ENCODE measurements at places on chromosomes 11 and 22. TPM values are rescaled to one million over a fixed set of nuclear protein-coding genes. Genes with fewer than 3 reads are reported as not detected.

GRCh38 chr11:2721210-2721916 lies 21.6 kb upstream of the KCNQ1OT1 start:
- no peaks in the 10 kb centered on the region for H3K36me3 ChIP-seq
- H3K27me3 ChIP-seq = peaks cover 79% of the 10 kb centered on the region
- H3K27ac ChIP-seq = no peak overlapping the region

GRCh38 chr11:56849250-56849649 lies 100.8 kb upstream of the OR9G4 start:
- no peaks in the 10 kb centered on the region for H3K4me1 ChIP-seq
- DNase-seq = no peak
- H3K27me3 ChIP-seq = peaks cover 9% of the 10 kb centered on the region
- H3K4me3 ChIP-seq = no peak overlapping the region

GRCh38 chr22:36753120-36753802 lies 22.7 kb downstream of the IFT27 start:
- no peak overlapping the region for H3K4me3 ChIP-seq
- H3K4me1 ChIP-seq = no peaks in the 10 kb centered on the region
- no peak overlapping the region for H3K27ac ChIP-seq
- DNase-seq = no peak
- peaks cover 42% of the 10 kb centered on the region for H3K27me3 ChIP-seq

- H3K27me3 ChIP-seq = no peaks in the 10 kb centered on the region
- H3K4me1 ChIP-seq = no peaks in the 10 kb centered on the region
- no peak overlapping the region for H3K27ac ChIP-seq
- no peak overlapping the region for H3K4me3 ChIP-seq
- H3K36me3 ChIP-seq = no peaks in the 10 kb centered on the region
Measured at GRCh38 chr11:111829185-111829968, 42.0 kb downstream of the ALG9 start.

GRCh38 chr11:96049426-96049825 lies 125.5 kb upstream of the MTMR2 start:
- no peak for DNase-seq
- peaks cover 3% of the 10 kb centered on the region for H3K36me3 ChIP-seq
- no peak overlapping the region for H3K4me3 ChIP-seq
- H3K4me1 ChIP-seq = peaks cover 52% of the 10 kb centered on the region
- no peaks in the 10 kb centered on the region for H3K27me3 ChIP-seq

- H3K27ac ChIP-seq = no peak overlapping the region
- no peak for DNase-seq
- H3K27me3 ChIP-seq = peaks cover 2% of the 10 kb centered on the region
- no peaks in the 10 kb centered on the region for H3K4me1 ChIP-seq
Measured at GRCh38 chr11:85673393-85673792, 8.5 kb upstream of the CREBZF start.

DNA sequence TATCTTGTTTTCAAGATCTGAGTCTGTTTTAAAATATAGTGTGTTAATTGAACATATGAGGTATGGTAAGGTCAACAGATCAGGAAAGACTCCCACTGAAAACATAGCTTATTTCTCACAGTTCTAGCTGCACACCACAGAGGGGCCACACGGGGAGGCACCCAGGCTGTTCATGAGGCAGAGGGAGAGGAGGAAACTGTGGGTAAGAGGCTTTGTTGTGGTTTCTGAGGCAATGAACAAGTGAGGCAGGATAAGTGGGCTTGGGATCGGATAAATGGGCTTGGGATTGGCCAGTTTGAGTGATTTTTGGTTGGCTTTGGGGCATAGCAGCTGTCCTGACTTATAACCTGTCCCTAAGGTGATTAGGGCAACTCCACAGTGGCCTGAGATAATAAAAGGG lies 242.1 kb downstream of the LUZP2 start:
- no peak overlapping the region for H3K4me3 ChIP-seq
- no peak for DNase-seq
- no peak overlapping the region for H3K27ac ChIP-seq
- H3K4me1 ChIP-seq = no peaks in the 10 kb centered on the region

GRCh38 chr11:109040303-109040702 lies 375.4 kb downstream of the DDX10 start:
- no peak for DNase-seq
- H3K27ac ChIP-seq = no peak overlapping the region
- no peak overlapping the region for H3K4me3 ChIP-seq
- H3K27me3 ChIP-seq = no peaks in the 10 kb centered on the region
- H3K36me3 ChIP-seq = no peaks in the 10 kb centered on the region
- H3K4me1 ChIP-seq = peaks cover 11% of the 10 kb centered on the region

DNA sequence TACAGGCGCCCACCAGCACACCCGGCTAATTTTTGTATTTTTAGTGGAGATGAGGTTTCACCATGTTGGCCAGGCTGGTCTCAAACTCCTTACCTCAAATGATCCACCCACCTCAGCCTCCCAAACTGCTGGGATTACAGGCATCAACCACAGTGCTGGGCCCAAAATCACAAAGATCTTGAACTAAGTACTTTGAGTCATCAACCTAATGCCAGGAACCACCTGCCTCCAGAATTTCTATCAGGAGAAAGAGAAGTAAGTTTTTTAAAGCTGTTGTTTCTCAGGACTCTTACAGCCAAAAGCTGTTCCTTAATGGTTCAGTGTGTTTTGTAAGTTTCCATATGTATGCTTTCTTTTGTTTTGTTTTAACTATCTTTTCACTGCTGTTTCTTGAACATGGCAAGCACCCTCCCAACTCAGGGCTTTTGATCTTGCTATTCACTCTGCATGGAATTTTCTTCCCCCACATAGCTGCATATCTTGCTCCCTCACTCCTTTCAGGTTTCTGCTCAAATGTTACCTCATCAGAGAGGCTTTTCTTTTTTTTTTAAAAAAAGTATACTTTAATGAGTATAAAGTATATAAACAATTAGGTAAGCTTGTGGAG lies 6.0 kb upstream of the PAK1 start:
- no peak overlapping the region for H3K27ac ChIP-seq
- H3K36me3 ChIP-seq = no peaks in the 10 kb centered on the region
- DNase-seq = no peak
- no peak overlapping the region for H3K4me3 ChIP-seq
- H3K4me1 ChIP-seq = peaks cover 5% of the 10 kb centered on the region
- peaks cover 7% of the 10 kb centered on the region for H3K27me3 ChIP-seq

GRCh38 chr11:83042964-83043711 lies 28.6 kb downstream of the RAB30 start:
- H3K36me3 ChIP-seq = peaks cover 6% of the 10 kb centered on the region
- peaks cover 29% of the 10 kb centered on the region for H3K4me1 ChIP-seq
- no peak overlapping the region for H3K27ac ChIP-seq
- H3K4me3 ChIP-seq = no peak overlapping the region
- no peaks in the 10 kb centered on the region for H3K27me3 ChIP-seq

- DNase-seq = no peak
- no peaks in the 10 kb centered on the region for H3K27me3 ChIP-seq
- no peak overlapping the region for H3K27ac ChIP-seq
- peaks cover 33% of the 10 kb centered on the region for H3K4me1 ChIP-seq
- H3K4me3 ChIP-seq = no peak overlapping the region
- peaks cover 7% of the 10 kb centered on the region for H3K36me3 ChIP-seq
Measured at GRCh38 chr22:37896181-37896592, 9.9 kb upstream of the MICALL1 start.

DNA sequence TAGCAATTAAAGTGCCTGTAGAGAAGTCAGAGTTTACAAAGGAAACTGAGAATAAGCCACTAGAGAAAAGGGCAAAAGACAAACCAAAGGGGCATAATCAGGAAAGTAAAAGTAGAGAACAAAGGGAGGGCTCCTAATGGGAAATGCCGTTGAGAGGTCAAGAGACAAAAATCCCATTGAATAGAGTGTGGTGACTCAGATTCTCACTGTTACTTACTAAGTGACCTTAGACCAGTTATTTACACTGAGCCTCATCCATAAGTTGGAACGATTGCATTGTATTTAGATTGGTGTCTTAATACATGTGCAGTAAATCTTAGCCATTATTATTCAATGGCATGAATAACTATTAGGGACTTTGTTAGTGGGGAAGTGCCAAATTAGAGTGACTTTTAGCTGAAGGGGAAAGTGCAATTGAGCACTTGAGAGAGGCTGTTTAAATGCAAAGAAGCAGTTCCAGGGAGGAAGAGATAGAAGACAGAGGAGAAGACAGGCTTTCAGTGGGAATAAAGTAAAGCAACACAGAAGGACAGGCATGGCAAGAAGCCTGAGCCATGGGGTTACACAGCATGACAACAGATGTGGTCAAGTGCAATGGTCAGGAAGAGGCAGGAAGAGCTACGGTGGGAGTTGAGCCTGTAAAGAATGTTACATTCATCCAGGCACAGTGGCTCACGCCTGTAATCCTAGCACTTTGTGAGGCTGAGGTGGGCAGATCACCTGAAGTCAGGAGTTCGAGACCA lies 82.6 kb downstream of the UBASH3B start:
- H3K27ac ChIP-seq = no peak overlapping the region
- H3K4me1 ChIP-seq = peaks cover 8% of the 10 kb centered on the region
- no peak for DNase-seq
- H3K27me3 ChIP-seq = no peaks in the 10 kb centered on the region

GRCh38 chr22:37148742-37149665 lies 712 bp downstream of the IL2RB start:
- no peak for DNase-seq
- H3K4me1 ChIP-seq = peaks cover 9% of the 10 kb centered on the region
- H3K27ac ChIP-seq = no peak overlapping the region
- H3K4me3 ChIP-seq = no peak overlapping the region
- no peaks in the 10 kb centered on the region for H3K36me3 ChIP-seq

DNA sequence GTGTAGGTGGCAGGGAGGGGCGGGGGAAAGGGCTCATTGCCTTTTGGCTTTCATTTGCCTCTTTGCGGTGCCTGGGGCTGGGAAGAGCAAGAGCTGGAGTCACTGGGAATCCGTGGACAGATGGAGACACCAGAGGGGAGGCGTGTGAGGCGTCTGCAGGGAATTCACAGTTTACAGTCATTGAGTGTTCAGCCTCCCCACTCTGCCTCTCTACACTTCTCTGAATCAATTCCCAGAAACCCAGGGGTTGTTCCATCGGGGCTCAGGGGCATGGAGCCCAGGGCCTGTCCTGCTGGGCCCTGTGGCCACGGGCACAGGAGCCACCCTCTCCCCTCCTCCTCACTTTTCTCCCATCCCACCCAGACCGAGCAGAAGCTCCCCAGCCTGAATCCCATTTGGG lies 160.5 kb upstream of the NAV2 start:
- peak overlapping the region; percentile 56 for H3K4me3 ChIP-seq
- H3K36me3 ChIP-seq = no peaks in the 10 kb centered on the region
- no peak for DNase-seq
- peak overlapping the region; percentile 82 for H3K27ac ChIP-seq
- no peaks in the 10 kb centered on the region for H3K27me3 ChIP-seq

DNA sequence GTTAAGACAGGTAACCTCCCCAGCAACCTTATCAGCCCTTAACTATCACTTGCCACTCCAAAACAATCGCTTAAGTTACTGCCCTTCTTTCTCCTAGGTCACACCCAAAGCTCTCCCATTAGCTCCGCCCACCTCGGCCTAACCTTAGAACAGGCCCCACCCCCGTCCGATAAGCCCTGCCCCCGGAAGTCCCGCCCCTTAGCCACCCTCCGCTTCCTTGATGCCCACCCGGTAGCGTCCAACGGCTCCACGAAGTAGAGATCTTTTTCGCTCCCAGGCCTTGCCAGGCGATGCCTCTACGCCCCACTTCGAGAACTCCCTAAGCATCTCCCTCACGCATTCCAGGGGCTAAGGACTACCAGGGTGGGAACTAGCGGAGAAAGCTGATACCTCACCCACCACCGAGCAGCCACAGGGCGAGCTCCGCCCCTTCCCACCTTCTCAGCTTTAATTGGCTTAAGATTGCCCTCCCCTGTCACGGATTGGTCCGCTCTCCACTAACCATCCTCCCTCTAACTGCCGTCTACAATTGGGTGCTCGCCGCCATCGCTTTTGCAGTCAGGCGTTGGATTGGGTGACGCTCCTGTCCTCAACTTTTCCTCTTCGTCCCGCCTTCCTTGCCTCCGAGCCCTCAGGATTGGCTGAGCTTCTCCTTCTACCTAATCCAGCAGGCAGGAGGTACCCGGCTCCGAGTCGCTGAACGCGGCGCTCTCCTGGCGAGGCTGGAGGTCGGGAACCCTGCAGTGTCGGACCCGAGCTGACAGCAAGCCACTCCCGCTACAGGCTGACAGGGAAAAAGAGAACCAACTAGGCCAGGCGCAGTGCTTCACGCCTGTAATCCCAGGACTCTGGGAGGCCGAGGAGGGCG lies at the start of gene ZBTB3:
Gene ZBTB3 (minus strand): TSS at position 425 of the 868 bp plus-strand sequence. CDS start 496 bp downstream, outside the sequence.
- peak within 1 kb of the TSS; percentile 100 for H3K4me3 ChIP-seq
- H3K27me3 ChIP-seq = no peaks in the 10 kb centered on the region
- DNase-seq = peak; percentile 96
- H3K4me1 ChIP-seq = peaks cover 31% of the 10 kb centered on the region
- H3K27ac ChIP-seq = peak within 1 kb of the TSS; percentile 96

Gene B4GALNT4
- 179 TPM for total RNA-seq

Gene ZBED4
- 44.5 TPM for total RNA-seq

Gene FGF19
- 0.34 TPM for total RNA-seq

Gene CRYAB
- not detected for total RNA-seq

Measured in neural crest cell (in vitro differentiated cells).